ENCODE measurements at places on chromosomes 13 and 19.

- no peak for DNase-seq
Observed at GRCh38 chr19:50308991-50309390, 20.2 kb downstream of the KCNC3 start.

- no peak for DNase-seq
Observed at GRCh38 chr19:47106821-47107201, 6.8 kb downstream of the ZC3H4 start.

- no peak for DNase-seq
Observed at GRCh38 chr19:55447421-55448174, 4.5 kb upstream of the SHISA7 start.

DNA sequence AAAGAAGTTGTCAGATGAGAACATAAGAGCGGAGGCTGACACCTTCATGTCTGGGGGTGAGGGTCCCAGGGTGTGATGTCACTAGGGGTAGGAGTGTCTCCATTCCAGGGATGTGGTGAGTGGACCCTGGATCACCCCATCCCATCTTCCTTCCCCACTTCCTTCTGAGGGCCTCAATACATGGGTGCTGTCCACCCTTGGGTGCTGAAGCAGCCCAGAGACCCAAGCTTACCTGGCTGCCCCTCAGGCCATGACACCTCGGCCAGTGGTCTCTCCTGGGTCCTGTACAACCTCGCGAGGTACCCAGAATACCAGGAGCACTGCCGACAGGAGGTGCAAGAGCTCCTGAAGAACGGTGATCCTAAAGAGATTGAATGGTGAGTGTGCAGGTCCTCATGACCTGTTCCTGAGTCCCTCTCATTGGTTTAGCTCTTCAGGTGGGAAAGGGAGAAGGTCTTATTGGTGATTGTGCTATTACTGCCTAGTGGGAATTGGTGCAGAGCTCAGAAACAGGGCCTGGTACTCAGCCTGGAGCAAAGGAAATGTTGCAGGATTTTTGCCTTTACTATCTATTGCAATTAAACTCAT lies 37.7 kb upstream of the CYP4F8 start:
- DNase-seq: no peak

- no peak for DNase-seq
Observed at GRCh38 chr13:44938854-44939253, 50.4 kb downstream of the NUFIP1 start.

- DNase-seq: no peak
Observed at GRCh38 chr13:67554746-67555452, 324.8 kb upstream of the PCDH9 start.
